ENCODE measurements at places on chromosomes 6 and 20.

- no peak for DNase-seq
Observed at GRCh38 chr6:80988892-80989291, 763.6 kb downstream of the TENT5A start.

- no peak for DNase-seq
Observed at GRCh38 chr20:50462093-50462690, 48.0 kb upstream of the PTPN1 start.

DNA sequence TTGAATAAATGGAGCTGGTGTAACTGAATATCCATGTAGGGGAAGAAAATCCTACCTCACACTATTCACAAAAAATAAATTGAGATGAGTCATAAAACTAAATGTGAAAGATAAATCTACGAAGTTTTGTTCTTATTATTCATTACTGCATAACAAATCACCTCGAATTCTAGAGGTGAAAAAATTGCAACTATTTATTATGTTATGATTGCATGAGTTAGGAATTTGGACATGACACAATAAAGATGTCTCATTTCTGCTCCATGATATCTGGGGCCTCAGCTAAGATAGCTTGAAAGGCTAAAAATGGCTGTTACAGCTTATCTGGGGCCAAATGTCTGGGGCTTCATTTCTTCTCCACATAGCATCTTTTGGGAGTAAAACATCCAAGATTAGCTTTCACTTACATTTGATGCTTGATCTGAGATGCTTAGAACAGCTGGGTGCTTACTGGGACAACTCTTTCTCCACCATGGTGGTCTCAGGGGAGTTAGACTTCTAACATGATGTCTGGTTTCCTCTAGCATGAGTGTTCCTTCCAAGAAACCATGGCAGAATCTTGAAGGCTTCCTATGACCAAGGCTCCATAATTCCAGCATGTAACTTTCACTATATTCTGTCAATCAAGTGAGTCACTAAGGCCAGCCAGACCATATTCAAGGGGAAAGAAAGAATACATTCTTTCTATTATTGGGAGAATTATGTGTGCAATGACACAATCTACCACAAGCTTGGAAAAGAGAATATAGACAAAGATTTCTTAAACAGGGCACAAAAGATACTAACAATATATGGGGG lies 30.1 kb downstream of the OR2B6 start:
- DNase-seq: no peak

DNA sequence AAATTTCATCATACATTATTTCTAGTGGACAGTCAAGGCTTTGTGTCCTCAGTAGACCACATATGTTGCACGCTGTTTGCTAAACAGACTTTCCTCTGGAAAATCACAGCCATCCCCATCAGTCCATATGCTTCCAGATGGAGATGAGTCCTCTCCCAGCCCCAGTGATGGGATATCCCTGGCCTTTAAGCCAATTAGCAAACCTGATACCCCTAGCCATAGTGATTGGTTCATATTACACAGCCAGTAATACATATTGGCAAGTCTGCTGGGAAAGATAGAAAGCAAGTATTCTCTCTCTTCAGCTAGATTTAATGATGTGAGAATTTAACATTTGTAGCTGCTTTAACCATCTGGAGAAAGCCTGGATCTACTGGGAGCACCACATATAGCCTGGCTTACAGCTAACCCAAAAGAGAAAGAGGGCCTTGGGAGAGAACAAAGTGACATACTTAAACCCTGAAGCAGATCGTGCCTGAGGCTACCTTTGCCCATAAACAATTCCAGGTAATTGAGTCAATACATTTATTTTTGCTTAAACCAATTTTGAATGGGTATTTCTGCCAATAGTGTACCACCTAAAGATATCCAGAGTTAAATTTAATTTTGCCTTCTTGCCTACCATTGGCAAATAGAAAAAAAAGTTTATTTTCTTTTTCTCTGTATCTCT lies 103.5 kb upstream of the HIVEP1 start:
- no peak for DNase-seq

GRCh38 chr6:15280028-15280427 lies 34.2 kb downstream of the JARID2 start:
- DNase-seq: no peak

DNA sequence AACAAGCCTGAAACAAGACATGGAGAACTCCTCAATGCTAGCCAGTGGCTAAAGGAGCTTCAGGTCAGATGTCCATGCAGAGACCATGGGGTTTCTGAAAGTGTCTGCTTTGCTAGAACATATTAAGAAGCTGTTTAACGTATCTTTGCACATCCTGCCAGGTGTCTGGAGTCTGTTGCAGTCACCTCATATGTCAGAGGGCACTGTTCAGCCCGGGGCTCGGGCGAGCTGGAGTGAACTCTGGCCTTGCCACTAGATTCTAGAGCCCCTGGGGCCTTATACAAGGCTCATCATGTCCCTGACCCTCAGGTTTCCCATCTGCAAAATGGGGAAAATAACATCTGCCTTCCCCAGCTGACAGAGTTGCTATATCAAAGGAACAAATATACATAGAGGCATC lies 59.0 kb downstream of the PRDM1 start:
- DNase-seq: no peak

DNA sequence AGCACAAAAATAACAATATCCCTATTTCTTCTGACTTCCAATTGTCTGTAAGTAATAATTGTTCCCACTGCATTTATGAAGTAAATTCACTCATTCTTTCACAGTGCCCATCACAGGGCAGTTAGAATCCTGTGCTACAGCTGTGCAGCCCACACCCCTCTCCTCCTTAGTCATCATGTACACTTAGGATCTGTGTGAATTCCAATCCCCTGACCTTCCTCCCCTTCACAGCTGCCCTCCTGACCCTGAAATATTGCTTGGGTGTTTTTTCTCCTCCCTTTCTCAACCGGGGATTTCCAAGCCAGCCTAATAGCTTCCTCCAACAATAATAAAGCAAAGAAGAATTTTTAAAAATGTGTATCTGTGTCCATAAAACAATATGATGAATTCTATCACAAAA lies 91.5 kb upstream of the BEND6 start:
- DNase-seq: no peak

- no peak for DNase-seq
Observed at GRCh38 chr6:160007145-160007544, 38.3 kb downstream of the IGF2R start.

DNA sequence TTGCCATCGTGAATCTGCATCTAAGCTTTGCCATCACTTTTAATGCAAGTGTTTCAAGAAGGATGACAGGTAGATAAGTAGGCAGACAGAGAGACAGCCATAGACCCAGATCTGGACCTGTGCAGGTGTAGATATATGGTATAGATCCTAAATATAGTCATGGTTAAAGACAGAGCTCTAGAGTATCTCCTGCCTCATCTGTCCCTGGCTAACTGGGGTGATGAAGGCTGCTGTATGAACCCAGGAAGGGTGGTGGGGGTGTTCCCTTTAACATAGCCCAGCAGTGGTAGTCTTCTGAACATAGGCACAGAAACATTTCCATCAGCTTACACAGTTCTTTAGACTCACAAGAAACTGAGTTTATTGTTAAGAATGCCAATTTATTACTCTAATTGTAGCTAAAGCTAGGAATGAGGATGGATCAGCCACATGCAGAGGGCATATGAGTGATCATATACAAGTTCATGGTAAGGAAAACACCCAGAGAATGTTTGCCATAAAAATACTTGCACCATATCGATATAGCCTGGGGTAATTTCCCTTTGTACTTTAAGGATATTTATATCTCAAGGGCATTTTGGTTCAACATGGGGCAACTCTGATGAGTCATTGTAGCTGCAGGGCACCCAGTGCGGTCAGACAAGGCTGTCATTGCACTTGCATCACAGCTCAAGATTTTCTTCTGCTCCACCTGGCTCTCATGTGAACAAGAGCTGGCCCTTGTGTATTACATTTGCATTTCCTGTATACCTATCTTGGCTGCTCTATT lies 587.2 kb downstream of the EPM2A start:
- DNase-seq: no peak

- no peak for DNase-seq
Observed at GRCh38 chr6:33082702-33083101, 6.9 kb downstream of the HLA-DPB1 start.

DNA sequence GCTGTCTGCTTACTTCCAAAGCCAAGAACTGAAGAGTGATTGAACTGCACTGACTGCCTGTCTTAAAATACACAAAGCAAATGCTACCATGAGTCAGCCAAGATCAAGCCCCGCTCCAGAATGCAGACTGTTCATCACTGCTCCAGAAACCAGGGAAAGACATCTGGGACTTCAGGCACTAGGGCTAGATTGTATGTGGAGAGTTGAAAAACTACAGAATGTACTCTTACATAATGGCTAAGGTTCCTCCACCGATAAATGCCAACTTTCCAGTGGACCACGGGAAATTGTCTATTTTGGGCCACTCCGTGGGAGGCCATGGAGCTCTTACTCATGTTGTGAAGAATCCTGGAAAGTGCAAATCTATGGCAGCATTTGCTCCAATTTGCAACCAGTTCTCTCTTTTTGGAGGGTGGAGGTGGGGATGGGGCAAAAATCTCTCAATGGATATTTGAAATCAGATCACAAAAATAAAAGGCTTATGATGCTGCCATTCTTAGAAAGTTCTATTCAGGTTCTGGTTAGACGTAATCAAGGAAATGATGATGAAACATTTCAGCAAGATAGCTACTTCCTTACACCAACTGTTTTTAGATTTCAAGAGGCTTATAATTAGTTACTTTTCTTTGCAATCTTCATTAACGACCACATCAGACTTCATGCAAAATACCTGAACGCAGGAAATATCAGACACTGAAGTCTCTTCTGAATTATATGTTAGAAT lies 11.8 kb upstream of the CAP2 start:
- no peak for DNase-seq

GRCh38 chr6:40891686-40892085 lies 147.3 kb downstream of the UNC5CL start:
- DNase-seq: no peak

DNA sequence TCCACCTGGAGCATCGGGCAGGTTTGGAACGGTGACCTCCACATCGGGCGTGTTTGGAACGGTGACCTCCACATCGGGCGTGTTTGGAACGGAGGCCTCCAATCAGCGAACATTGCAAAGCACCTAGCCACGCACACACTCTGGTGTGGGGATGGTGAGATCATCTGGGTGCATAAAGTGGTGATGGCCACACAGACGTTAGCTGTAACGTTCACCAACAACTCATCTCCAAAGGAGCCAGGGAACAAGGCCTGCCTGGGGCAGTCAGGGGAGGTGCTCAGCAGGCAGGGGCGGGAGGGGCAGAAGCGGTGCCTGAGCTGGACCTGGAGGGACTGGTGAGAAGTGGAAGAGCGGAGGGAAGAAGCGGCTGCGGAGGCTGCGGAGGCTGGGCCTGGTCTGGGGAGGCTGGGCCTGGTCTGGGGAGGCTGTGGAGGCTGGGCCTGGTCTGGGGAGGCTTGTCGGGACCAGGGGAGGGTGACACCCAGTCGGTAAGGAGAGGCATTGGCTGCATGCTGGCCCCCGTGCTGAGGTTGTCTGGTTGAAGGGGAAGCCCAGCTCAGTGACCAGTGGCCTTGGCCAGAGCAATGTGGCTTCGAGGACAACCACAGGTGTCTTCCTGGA lies 89.9 kb downstream of the PSMB1 start:
- DNase-seq: no peak

DNA sequence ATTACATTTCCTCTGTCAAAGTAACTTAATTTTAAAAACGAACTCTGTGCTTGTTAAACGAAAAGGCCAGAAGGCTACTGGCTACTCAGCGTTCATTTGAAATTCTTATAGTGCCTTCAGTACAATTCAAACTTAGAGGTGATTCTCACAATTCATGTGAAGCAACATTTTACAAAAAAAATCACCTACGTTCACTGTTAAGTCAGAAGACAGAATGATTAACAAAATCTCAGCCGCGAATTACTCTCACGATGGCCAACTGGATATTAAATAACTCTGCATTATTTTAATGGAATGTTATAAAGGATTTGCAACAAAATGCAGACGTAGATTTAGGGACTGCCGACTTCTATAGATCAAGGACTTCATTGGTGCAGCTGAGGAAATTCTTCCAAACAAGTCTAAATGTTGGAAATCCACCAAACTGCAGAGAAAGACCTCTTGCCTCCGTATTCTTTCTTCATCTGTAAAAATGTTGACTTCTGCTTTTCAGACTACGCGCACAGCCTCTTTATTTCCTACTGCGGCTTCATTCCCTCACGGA lies 1.6 kb upstream of the QKI start:
- no peak for DNase-seq

DNA sequence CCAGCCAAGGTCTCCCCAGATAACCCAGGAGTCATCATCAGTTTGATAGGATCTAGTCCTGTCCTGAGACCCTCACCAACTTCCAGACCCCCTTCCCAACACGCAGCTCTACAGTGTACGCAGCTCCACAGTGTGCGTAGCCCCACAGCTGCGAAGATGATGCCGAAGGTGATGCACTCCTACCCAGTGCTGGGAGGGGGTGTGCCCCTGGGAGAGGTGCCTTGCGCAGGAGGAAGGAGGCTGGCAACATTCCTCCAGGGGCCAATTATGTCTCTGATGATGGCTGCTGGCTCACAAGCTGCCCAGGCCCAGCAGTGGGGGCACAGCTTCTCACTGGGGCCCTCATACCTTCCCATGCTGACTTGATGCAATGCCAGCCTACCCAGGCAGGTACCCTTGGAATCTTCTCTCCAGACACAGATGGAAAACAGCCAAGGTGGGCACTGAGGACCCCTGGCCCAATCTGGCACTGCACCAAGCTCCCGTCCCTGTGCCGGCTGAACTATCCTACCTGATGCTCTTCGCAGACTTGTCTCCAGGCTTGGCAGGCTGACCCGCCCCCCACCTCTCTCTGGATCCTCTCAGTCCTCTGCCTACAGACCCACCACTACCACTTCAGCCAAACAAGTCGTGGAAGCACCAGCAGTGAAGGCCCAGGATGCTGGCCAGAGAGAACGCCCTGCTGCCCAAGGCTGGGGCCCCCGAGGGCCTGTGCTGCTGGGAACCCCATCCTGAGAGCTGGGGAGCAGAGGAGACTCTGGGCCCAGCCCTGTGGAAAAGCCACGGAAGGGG lies 1.4 kb downstream of the ZNF512B start:
- no peak for DNase-seq

DNA sequence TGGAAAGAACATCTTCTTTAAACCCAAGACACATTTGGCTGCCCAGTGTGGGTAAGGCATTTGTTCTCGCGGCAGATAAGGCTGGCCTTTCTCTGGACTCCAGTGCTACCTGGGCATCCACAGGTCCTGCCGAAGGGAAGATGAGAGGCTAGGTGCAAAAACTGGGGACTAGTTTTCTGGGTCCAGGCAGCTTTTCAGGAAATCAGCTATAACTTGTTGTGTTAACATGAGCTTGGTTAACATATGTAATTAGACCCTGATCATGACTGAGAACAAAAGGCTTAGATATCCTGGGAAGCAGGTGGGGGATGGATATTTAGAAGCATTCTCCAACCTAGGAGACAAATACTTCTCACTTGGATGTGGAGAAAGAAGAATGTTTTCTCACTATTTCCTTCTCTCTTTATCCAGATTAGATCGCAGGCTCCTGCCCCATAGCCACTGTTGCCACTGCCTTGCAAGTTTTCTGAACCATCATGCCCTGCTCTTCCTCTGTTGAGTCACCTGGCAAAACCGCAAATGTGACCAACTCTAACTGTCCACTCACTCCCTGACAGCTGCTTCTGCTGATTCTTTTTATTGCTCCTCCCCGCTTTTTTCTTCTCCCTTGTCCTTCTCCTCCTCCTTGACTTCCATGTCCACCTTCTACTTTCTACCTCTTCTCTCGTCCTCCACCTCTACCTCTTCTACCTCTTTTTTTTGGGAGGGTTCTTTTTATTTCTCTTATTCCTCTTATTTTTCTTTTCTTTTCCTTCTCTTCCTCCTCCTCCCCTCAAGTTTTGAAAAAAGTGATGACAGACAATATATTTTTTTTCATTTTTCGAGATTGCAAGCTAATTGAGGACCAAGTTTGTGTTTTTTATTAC lies 258.1 kb downstream of the UTRN start:
- no peak for DNase-seq

Measured in stimulated activated CD4-positive, alpha-beta T cell treated with anti-CD3 and anti-CD28 coated beads, Interleukin-4, amount 100 ng/mL, for 24 hours (primary cell).